CD4-positive, alpha-beta T cell (primary cell): ENCODE measurements at places on chromosomes 6 and 20. TPM values are rescaled to one million over a fixed set of nuclear protein-coding genes. Genes with fewer than 3 reads are reported as not detected.

GRCh38 chr6:67766057-67766456 is 869.0 kb upstream of the ADGRB3 start:
- H3K36me3 ChIP-seq: no peaks in the 10 kb centered on the region
- no peaks in the 10 kb centered on the region for H3K4me1 ChIP-seq
- no peak overlapping the region for H3K27ac ChIP-seq
- no peaks in the 10 kb centered on the region for H3K27me3 ChIP-seq

- H3K4me3 ChIP-seq: no peak overlapping the region
- H3K27me3 ChIP-seq: no peaks in the 10 kb centered on the region
- no peaks in the 10 kb centered on the region for H3K4me1 ChIP-seq
- H3K27ac ChIP-seq: no peak overlapping the region
- DNase-seq: no peak
Measured at GRCh38 chr20:58682656-58683531, 9.7 kb upstream of the NPEPL1 start.

- no peaks in the 10 kb centered on the region for H3K4me1 ChIP-seq
- H3K4me3 ChIP-seq: no peak overlapping the region
- H3K27me3 ChIP-seq: no peaks in the 10 kb centered on the region
- H3K27ac ChIP-seq: no peak overlapping the region
- no peaks in the 10 kb centered on the region for H3K36me3 ChIP-seq
- no peak for DNase-seq
Measured at GRCh38 chr6:130826442-130827246, 562 bp upstream of the SMLR1 start.

The CENPQ gene
- total RNA-seq: 0.30 TPM

The SLC22A16 gene
- not detected for total RNA-seq
